Upper lobe of right lung (tissue), 1 donor: ENCODE measurements at places on chromosomes 16 and 17.

DNA sequence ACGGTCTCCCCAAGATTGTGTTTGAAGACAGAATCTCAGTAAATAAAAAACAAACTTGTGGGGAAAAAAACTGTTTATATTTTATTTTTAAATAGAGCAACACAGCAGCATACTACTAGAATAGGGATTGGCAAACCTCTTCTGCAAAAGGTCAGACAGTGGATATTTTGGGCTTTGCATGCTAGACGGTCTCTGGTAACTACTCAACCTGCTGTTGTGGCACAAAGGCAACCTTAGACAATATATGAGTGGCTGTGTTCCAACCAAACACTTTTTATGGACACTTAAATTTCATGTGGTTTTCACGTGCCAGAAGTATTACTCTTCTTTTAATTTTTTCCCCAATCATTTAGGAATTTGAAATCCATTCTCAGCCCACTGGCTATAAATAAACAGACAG, 55.0 kb downstream of the IRX5 start:
- DNase-seq, result no peak
- no peaks in the 10 kb centered on the region for H3K4me1 ChIP-seq
- no peak overlapping the region for H3K27ac ChIP-seq
- no peak overlapping the region for H3K4me3 ChIP-seq

DNA sequence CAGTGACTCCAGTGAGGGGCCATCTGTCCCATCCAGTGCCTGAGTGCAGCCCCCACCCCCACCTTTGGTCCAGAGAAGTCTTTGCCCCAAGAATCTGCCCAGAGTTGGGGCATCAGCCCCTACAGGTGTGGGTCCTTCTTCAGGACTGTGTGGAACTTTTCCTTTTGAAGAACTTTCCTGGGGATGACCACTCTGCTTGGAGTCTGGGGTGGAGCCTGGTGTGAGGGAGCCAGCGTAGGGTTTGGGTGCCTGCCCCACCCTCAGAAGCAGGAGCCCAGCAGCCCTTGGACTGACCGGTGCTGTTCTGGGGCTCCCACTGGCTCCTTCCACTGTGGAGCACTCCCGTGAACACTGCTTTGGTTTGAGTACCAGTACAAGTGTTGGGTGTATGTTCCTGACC, 19.3 kb downstream of the MPRIP start:
- H3K4me1 ChIP-seq, result peaks cover 42% of the 10 kb centered on the region
- no peak overlapping the region for H3K27ac ChIP-seq
- H3K27me3 ChIP-seq, result no peaks in the 10 kb centered on the region
- peak; percentile 25 for DNase-seq

DNA sequence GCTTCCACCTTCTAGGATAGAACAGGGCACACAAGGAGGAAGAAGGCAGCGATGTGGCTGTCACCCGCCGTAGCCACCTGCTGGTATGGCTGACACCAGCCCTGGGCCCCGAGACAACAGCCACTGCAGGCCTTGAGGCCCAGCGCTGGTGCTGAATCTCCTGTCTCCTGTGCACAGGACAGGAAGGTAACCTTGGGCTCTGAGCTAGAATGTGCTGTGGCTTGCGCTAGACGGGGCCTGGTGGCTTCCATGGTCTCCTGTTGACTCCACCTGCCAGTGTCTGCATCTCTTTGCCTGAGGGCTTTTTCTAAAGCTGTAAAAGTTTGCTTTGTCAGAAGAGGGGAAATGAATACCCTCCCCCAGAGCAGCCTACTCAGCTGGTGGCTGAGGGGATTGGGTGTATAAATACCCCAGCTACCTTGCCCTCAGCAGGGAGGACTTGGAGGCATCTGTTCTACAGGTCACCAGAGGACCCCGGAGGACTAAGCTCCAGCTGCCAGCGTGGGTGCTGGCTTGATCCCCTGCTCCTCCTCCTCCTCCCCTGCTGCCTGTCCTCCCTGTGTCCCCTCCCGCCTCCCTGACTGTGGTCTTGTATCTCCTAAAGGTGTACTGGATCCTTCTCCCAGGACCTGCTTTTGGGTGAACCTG, 76.1 kb upstream of the SDK2 start:
- H3K36me3 ChIP-seq, result no peaks in the 10 kb centered on the region
- H3K27ac ChIP-seq, result no peak overlapping the region
- no peaks in the 10 kb centered on the region for H3K4me1 ChIP-seq
- H3K27me3 ChIP-seq, result no peaks in the 10 kb centered on the region

- H3K27me3 ChIP-seq, result peaks cover 14% of the 10 kb centered on the region
- no peaks in the 10 kb centered on the region for H3K36me3 ChIP-seq
- no peak for DNase-seq
- no peak overlapping the region for H3K27ac ChIP-seq
- H3K4me1 ChIP-seq, result no peaks in the 10 kb centered on the region
Observed at GRCh38 chr16:89084411-89084810, 9.2 kb upstream of the ACSF3 start.

DNA sequence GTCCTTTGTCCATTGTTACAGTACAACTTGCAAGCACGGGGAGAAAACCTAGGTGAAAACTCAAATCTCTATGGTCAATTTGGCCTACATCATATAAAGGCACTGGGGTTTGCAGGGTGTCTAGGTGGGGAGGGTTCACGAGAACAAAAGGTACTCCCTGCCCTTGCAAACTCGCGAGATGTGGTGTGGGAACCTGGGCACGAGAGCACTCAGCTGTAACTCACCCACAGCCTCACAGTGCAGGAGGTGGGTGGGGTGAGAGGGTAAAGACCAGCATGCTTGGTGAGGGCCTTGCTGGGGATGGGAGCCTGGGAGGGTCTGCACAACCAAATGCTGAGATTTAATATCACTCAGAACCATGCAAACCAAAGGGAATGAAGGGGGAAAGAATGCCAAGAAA, 18.4 kb upstream of the ZNF594 start:
- H3K4me3 ChIP-seq, result no peak overlapping the region
- H3K36me3 ChIP-seq, result peaks cover 16% of the 10 kb centered on the region
- DNase-seq, result no peak
- H3K4me1 ChIP-seq, result no peaks in the 10 kb centered on the region

GRCh38 chr17:1087381-1088241, 90.7 kb downstream of the TIMM22 start:
- peaks cover 35% of the 10 kb centered on the region for H3K36me3 ChIP-seq
- peak overlapping the region; percentile 87 for H3K27ac ChIP-seq
- peak; percentile 87 for DNase-seq
- peaks cover 46% of the 10 kb centered on the region for H3K4me1 ChIP-seq
- H3K4me3 ChIP-seq, result no peak overlapping the region
- no peaks in the 10 kb centered on the region for H3K27me3 ChIP-seq

- no peaks in the 10 kb centered on the region for H3K4me1 ChIP-seq
- DNase-seq, result no peak
- H3K36me3 ChIP-seq, result no peaks in the 10 kb centered on the region
- no peaks in the 10 kb centered on the region for H3K27me3 ChIP-seq
- no peak overlapping the region for H3K27ac ChIP-seq
Observed at GRCh38 chr16:20707461-20707860, 10.0 kb upstream of the ACSM1 start.

DNA sequence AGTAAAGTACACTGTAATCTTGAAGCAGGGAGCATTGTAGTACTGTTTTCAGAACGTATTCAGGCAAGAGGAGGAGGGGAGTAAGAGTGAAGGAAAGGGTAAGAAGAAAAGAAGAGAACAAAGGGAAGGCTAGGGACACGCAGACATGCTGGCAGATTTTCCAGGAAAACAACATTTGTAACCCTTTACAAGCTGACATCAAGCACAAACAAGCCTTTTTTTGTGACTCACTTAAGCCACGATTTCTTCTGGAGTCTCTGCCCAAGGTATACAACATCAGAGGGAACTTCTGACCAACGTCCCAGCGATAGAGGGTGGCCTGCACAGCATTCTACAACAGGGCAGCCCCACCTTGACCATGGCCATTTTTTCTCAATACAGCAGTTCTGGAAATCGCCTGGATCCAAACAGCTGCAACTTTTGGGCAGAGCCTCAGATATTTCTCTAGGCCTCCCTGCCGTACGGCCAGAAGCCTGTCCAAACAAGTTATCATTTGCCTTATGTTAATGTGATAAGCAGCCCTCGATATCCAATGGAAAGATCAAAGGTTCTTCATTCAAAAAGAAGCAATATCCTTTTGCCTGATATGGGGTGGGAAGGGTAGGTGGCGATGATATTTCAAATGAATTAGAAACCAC, 247.3 kb downstream of the ZFHX3 start:
- H3K36me3 ChIP-seq, result peaks cover 42% of the 10 kb centered on the region
- H3K27ac ChIP-seq, result no peak overlapping the region
- H3K4me3 ChIP-seq, result no peak overlapping the region
- no peaks in the 10 kb centered on the region for H3K4me1 ChIP-seq

GRCh38 chr16:17468611-17469010, 2.1 kb downstream of the XYLT1 start:
- H3K27ac ChIP-seq, result no peak overlapping the region
- H3K27me3 ChIP-seq, result no peaks in the 10 kb centered on the region
- DNase-seq, result no peak
- H3K4me1 ChIP-seq, result peaks cover 30% of the 10 kb centered on the region
- peak overlapping the region; percentile 66 for H3K4me3 ChIP-seq

DNA sequence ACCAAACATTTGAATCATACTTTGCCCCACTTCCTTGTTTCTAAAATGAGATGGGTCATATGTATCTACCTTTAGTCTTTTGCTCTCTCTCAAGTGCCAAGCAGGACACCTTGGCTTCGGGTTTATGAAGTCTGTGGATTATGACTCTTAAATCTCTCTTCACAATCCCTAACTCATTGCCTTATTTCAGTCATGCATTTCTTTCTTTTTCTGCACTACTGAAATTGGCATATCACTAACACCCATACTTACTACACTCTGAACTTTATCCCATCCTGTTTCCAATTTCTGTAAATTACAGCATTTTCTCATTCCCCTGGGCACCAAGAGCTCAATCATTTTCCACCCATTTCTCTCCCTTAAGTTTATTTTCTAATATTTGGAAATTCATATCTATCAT, 42.0 kb downstream of the ABCA9 start:
- peaks cover 12% of the 10 kb centered on the region for H3K36me3 ChIP-seq
- no peak overlapping the region for H3K4me3 ChIP-seq
- DNase-seq, result no peak
- H3K27ac ChIP-seq, result no peak overlapping the region
- H3K27me3 ChIP-seq, result no peaks in the 10 kb centered on the region
- no peaks in the 10 kb centered on the region for H3K4me1 ChIP-seq

DNA sequence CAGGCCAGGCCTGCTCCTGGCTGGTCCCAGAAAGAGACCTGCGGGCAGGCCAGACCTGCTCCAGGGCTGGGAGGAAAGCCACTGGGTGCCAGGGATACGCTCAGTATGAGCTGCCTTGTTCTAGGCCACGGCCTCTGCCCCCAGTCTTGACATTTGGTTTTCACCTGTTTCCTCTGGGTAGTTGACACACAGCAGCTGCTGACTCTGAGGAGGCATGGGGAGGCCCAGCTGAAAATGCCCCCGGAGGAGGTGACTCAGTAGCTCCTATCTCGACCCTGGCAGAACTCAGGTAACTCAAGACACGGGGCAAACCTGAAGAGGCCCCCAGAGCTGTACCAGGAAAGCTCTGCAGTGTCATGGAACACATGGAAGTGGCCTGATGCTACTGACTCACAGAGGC, 13.9 kb upstream of the ADGRG1 start:
- H3K36me3 ChIP-seq, result no peaks in the 10 kb centered on the region
- H3K4me1 ChIP-seq, result peaks cover 4% of the 10 kb centered on the region
- no peak overlapping the region for H3K4me3 ChIP-seq
- DNase-seq, result peak; percentile 46
- H3K27me3 ChIP-seq, result no peaks in the 10 kb centered on the region

DNA sequence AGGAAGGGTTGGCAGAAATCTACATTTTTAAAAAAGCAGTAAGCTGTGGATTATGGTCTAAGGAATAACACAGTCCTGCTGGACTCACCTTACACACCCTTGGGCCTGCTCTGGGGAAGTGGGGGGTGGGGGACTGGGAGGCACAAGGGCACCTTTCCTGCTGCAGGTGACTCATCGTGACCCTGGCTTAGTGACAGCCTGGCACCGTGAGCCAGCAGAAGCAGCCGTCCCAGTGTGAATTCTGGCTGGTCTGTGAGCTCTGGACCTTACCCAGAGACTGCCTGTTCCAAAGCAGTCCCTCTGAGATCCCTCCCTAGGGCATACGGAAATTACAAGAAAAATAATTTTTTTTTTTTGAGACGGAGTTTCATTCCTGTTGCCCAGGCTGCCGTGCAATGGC, 4.2 kb upstream of the CRK start:
- no peak overlapping the region for H3K4me3 ChIP-seq
- H3K4me1 ChIP-seq, result peaks cover 38% of the 10 kb centered on the region
- H3K36me3 ChIP-seq, result peaks cover 11% of the 10 kb centered on the region
- H3K27ac ChIP-seq, result peak overlapping the region; percentile 25
- DNase-seq, result peak; percentile 90
- H3K27me3 ChIP-seq, result no peaks in the 10 kb centered on the region

DNA sequence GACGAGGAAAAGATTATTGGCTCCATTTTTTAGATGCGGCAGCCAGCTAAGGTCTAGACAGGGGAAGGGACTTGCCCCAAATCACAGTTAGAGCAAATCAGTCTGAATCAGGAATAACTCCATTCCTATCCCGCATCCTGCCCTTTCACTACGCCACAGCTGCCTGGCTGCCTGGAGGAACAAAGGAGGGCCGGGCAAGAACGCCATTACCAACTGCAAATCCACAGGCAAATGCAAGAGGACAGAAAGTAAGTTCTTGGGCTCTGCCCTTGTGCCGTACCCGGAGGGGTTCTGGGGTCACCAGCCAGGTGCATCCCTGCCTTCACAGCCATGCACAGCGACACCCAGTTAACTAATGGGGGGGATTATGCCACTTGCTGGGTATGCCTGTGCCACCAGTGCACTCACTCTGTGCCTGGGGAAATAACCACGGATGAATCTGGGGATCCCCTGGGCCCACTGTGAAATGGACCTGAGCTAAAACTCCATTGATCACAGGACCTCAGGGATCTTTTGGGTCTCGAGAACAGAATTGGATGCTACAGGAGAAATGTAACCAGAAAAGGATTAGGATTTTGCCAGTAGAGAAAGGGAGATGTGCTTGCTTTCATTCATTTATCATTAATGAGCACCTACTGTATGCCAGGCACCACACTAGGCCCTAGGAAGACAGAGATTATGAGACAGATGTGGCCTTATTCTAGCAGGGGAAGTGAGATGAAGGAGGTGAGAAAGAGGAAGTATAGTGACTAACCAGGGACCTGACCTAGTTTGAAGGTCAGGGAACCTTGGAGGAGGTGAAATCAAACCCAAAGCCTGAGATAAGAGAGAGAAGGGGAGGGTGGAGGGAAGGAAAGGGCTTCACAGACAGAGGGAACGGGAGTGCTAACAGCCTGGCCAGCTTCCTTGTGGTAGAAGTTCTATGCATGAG, 17.7 kb downstream of the BCL7C start:
- H3K4me1 ChIP-seq, result peaks cover 18% of the 10 kb centered on the region
- no peak for DNase-seq
- H3K27ac ChIP-seq, result peak overlapping the region; percentile 91
- H3K27me3 ChIP-seq, result no peaks in the 10 kb centered on the region
- H3K4me3 ChIP-seq, result peak overlapping the region; percentile 93
- H3K36me3 ChIP-seq, result peaks cover 9% of the 10 kb centered on the region

GRCh38 chr16:9773289-9773688, 408.9 kb downstream of the GRIN2A start:
- H3K27ac ChIP-seq, result no peak overlapping the region
- no peaks in the 10 kb centered on the region for H3K4me1 ChIP-seq
- no peak for DNase-seq
- H3K4me3 ChIP-seq, result no peak overlapping the region
- H3K36me3 ChIP-seq, result no peaks in the 10 kb centered on the region
- no peaks in the 10 kb centered on the region for H3K27me3 ChIP-seq
